RCC 7860 (cell line): ENCODE measurements at places on chromosomes 2 and 18.

GRCh38 chr2:128447538-128447995 is 128.9 kb upstream of the HS6ST1 start:
- DNase-seq: no peak

- DNase-seq: no peak
Observed at GRCh38 chr2:216920143-216920876, 60.4 kb upstream of the TNP1 start.

DNA sequence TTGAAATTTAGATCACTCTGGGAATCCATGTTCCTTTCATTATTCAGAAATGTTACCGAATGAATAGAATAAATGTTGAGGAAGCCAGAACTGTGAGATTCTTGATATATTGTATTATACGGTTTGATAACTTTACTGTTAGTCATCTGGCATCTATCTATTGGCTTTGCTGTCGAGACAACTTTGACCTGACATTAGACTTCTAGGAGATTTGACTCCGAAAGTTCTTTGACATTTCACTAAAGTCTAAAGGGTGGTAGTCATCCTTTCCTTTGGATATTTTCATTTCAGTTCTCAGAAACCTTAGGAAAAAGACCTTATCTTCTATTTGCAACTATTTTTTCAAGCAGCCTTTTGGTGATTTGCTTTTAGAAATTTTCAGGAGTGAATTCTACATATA is 1.9 kb downstream of the BMPR2 start:
- DNase-seq: no peak

GRCh38 chr2:235468978-235469655 is 24.7 kb upstream of the AGAP1 start:
- DNase-seq: peak; percentile 78

- no peak for DNase-seq
Observed at GRCh38 chr2:72104821-72105588, 42.7 kb downstream of the CYP26B1 start.

DNA sequence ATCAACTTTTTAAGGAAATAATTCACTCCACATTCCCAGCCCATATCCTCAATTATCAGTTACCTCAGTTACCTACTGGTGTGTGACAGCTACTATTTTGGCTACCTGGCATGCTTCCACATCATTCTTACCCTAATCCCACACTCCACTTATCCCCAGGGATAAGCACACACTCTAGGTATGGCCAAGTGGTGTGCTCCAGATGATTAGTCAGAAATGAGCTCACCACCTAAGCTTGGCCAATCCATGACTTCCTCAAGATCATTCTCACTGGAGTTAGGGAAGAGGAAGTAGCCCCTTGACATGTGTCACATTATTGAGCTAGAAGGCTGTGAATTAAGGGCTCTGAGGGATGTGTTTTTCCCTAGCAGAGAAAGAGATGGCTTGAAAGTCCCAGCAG is 20.9 kb upstream of the SMAD4 start:
- DNase-seq: peak; percentile 51

DNA sequence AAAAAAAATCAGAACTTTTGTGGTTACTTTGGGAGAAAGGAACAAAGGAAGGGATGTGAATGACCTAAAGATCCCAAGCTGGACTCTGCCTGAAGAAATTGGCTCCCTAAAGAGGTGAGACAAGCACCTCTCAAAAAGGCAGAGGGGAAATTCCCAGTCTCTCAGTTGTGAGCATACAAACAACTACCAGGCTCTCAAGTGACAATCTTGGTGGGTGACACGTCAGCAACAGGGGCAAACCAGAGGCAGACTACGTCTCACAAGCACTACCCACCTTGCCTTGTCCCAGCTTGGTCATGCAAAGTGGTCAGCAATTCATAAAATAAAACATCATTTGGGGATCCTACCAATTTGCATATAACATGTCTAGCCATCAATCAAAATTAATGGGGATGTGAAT is 24.3 kb upstream of the LRATD1 start:
- DNase-seq: no peak

GRCh38 chr18:9661564-9661963 is 46.5 kb upstream of the RAB31 start:
- no peak for DNase-seq

- no peak for DNase-seq
Observed at GRCh38 chr2:239002591-239002953, 154.7 kb downstream of the TWIST2 start.

GRCh38 chr2:10475811-10476660 is 27.9 kb upstream of the ODC1 start:
- DNase-seq: no peak

GRCh38 chr2:18721038-18721922 is 131.9 kb upstream of the NT5C1B start:
- DNase-seq: no peak

DNA sequence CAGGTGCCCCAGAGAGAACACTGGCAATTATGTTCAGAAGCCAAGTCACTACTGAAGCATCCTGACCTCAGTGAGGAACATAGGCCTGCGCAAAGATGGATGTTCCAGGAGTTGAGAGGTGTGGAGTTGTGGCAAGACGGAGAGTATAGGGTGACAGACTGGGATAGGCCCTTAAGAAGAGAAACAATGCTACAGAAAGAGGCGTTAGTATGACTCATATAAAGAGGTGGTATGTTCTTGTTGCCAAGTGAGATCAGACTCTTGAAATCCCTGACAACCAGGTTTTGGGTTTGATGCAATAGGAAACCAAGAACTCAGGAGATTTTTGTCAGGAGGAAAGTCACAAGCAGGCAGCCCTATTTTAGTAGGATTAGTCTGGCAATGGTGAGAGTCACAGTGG is 185.6 kb downstream of the RIT2 start:
- DNase-seq: peak; percentile 4

GRCh38 chr18:45650321-45650720 is 35.0 kb downstream of the SLC14A2 start:
- no peak for DNase-seq

DNA sequence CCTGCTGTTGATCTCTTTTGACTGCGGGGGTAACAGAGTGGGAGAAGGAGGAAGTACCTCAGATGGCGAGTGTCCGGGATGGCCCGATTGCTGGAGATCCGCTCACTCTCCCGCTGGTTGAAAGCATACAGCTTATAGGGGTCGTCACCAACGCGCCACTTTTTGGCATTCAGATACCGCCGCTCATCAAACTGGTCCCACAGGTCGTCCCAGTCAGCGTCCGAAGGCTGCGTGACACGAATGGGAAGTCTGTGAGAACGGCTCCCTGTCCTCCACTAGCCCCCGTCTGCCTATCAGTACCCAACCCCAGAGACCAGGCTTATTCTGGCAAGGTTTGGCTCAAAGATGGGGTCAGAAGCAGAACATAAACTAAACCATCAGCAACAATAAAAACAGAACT is 145.5 kb downstream of the GALNT14 start:
- no peak for DNase-seq

DNA sequence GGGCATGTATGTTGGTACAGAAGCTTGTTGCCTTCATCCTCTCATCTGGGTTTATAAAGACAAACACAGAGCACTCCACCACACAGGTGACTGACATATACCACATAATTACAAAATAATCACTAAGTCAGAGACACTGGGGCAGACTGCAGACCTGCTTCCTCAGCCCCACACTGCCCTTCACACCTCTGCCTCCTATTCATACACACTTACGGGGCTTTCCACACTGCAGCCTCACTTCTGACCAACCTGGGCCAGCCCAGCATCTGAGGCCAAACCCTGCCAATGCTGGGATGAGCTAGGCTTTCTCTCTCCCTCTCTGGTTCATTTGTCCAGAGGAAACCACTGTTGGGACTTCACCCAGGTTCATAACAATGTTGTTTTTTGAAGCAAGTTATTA is 4.5 kb downstream of the EMX1 start:
- DNase-seq: no peak

GRCh38 chr18:74498712-74499627 is 2.8 kb downstream of the CNDP2 start:
- DNase-seq: peak; percentile 73

DNA sequence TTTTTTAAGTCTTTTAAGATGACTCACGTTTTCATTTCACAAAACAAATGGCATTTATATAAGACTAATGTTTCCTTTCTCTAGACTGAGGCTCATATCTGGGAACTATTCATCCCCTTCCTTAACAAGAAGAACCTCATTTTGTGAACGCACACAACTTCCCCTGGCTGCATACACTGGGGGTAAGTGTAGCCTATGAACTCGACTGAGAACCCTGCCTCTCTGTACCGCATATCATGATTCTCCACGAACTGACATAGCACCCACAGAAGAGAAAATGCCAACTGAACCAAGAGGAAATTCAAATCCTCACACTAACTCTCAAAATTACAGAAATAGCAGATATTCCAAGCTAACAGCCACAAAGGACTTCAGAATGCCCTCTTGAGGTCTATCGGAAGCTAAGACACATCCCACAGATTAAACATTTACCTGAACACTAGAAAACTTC is 236.7 kb downstream of the TCF4 start:
- DNase-seq: no peak

GRCh38 chr18:59810735-59811520 is 88.9 kb upstream of the PMAIP1 start:
- no peak for DNase-seq
